ENCODE measurements at places on chromosomes 2 and 18.

GRCh38 chr2:75390169-75390568 is 170.6 kb downstream of the EVA1A start:
- DNase-seq = no peak

DNA sequence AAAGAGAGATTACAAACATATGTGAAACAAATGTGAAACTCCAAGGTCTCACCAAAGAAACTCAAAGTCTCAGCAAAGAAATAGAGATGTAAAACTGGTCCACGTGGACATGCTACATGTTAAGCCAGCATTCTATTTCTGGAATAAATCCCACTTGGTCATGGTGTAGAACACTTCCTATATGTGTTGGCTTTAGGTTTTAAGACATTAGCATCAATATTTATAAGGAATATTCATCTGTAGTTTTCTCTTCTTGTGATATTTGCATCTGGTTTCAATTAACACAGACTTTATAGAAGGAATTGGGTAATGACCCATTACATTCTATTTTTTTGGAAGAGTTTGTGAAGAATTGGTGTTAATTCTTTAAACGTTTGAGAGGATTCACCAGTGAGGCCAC is 133.1 kb downstream of the COPS8 start:
- DNase-seq = no peak

- no peak for DNase-seq
Measured at GRCh38 chr18:78582181-78582709, 397.4 kb upstream of the SALL3 start.

DNA sequence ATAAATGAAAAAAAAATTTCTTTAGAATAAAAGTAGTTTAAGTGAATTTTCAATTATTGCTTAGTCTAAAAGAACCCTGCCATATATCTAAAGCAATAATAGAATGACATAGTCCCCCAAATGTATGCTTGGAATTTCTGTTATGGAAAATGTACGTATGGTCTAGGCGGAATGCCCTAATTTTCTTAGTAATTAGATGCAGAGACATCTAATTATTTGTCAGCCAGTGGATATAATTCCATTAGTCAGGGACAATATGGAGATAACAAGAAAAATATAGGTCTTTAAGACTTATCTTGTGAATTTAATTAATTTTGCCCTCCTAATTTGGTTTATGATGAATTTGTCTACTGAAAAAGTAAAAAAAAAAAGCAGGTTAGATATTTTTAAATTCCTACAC is 460.9 kb upstream of the SOX11 start:
- no peak for DNase-seq

- DNase-seq = no peak
Measured at GRCh38 chr2:42957109-42957860, 164.9 kb upstream of the HAAO start.

- no peak for DNase-seq
Measured at GRCh38 chr2:152352616-152353015, 17.6 kb downstream of the FMNL2 start.

GRCh38 chr18:64244571-64244970 is 95.7 kb upstream of the LINC00305 start:
- no peak for DNase-seq

DNA sequence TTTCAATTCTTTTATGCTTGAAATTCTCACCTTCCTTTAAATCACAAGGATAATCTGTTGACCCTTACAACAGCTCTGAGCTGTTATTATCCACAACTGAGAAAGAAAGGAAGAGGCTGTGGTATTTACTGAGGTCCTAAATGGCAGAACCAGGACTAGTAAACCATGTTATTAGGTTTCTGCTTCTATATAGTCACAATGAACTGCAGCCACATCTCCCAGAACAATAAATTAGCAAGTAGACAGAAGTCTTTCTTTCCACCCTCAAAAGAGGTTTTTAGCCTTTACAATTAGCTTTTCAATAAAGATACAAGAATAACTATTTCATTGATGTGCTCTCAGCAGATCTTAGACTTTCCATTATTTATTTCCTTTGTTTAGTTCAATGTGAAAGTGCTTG is 374.2 kb downstream of the NRXN1 start:
- DNase-seq = no peak

- no peak for DNase-seq
Measured at GRCh38 chr2:134283661-134284060, 29.8 kb downstream of the MGAT5 start.

GRCh38 chr2:18083806-18084205 is 205.3 kb downstream of the KCNS3 start:
- DNase-seq = no peak

- no peak for DNase-seq
Measured at GRCh38 chr18:1252936-1253335, 348.3 kb downstream of the ADCYAP1 start.

DNA sequence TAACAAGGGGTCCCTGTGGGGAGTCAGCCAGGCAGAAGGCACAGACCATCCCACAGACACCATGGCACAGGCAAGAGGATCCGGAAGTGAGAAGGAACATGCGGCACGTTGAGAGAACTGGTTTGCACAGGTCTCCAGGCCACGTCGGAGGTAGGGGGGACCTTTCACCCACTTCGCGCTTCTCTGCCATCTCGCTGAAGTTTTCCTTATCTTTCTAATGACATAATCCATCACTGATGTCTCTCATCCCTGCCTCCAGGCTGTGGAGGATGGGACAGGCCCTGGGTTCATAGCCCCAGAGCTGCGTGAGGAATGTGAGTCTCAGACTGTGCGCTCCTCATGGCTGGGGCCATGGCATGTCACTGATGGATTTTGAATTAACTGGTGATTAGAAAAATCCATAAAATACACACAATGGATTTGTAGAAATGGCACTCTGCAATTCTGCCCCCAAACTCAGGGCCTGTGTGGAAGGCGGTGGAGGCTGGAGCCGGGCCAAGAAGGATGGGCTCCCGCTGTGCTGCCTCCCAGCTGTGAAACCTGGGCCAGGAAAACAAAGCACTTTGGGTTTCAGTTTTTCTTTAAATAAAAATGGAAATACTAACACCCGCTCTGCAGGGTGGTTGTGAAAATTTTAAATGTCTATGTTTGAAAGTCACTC is 113.3 kb upstream of the ALKAL2 start:
- no peak for DNase-seq

DNA sequence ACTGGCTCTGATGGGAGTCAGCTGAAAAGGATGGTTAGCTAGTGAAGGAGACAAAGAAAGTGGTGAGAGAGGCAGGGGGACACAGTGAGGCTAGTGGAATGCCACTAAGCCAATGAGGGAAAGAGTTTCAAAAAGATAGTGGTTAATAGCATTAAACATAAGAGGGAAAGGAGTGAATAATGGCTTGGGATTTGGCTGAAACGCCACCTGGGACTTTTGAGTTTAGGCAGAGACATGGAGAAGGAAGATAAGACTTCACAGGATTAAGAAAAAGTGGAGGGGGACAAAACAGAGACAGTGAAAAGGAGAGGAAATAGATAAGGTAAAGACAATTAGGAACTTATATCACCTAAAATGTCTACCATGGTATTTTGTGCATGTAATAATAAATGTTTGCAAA is 6.9 kb downstream of the CD28 start:
- DNase-seq = no peak

DNA sequence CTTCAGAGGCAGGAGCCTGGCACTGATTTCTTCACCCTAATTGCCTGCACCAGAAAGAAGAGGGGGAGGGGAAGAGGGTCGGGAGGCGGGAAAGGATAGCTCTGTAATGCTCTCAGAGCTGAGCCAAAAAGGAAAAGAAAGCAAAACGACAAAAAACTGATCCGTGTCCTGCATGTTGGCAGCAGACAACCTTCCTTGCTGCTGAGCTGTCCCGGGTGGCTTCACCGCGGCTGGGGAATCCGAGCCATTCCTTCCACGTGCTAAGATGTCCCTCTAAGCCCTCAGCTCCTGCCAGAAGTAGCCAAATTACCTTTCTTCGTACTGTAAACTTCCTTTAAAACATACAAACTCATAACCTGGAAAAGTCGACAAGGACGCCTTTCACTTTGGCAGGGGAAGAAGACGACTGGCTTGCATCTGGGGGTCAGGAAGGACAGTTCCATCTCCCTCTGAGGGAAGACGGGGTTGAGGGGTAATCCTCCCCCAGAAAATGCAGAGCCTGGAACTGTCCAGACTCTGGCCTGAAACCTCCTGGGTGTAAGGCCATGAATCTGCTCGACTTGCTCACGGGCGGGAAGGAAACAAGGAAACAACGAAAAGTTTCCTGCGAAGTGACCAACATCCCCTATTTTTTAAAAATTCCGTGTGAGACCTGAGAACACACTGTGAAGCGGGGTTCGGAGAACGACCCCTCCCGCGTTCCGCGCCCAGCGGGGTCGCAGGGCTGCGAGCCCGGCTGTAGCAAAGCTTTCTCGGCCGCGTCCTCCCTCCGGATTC is 7.7 kb downstream of the OTX1 start:
- DNase-seq = no peak

DNA sequence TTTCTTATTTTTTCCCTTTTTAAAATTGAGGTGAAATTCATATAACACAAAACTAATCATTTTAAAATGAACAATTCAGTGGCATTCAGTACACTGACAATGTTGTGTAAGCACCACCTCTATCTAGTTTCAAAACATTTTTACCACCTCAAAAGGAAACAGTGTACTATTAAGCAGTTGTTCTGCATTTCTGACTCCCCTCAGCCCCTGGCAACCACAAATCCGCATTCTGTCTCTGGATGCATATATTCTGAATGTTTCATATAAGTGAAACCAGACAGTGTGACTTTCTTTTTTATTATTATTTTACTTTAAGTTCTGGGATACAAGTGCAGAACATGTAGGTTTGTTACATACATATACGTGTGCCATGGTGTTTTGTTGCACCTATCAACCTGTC is 19.2 kb upstream of the TANK start:
- DNase-seq = no peak

- no peak for DNase-seq
Measured at GRCh38 chr18:23228102-23229061, 93.1 kb downstream of the CABLES1 start.

DNA sequence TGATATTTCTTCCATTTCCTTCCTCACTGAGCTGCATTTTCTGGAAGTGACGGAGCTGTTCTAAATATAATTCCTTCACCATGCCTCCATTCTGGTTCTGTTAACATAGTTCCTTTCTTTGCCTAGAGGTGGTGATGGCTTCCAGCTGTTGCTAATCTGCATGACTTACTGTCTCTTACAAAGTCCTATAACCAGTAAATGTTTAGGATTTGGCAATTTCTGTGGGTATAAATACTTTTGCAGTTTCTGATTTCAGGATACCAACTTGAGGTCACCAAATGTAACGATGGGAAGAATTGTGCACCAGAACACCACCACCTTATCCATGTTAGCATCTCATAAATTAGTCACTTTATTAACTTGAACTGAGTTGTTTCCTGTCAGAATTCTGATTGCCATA is 101.7 kb upstream of the FN1 start:
- DNase-seq = no peak

- DNase-seq = no peak
Measured at GRCh38 chr2:153536115-153536514, 57.6 kb upstream of the RPRM start.

- no peak for DNase-seq
Measured at GRCh38 chr18:39596221-39596620, 2030.6 kb upstream of the CELF4 start.

GRCh38 chr2:128722489-128722888 is 403.8 kb upstream of the HS6ST1 start:
- DNase-seq = no peak

DNA sequence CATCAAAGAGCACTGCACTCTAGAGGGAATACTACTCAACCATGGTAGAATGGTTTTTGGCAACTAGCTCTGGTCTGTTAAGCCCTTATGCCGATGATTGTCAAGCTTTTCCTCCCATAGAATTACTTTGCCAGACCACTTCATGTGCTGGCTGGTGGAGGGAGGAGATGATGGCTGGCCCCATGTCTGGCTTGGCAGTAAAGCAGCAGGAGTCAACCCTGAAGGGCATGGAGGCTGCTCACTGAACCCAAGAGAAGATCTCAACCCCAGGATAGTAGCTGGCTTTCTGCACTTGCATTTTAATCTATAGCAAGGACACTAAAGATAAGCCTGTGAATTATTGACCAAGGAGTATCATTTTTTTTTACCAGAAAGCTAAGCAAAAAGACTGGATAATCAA is 309.9 kb downstream of the PIEZO2 start:
- no peak for DNase-seq

DNA sequence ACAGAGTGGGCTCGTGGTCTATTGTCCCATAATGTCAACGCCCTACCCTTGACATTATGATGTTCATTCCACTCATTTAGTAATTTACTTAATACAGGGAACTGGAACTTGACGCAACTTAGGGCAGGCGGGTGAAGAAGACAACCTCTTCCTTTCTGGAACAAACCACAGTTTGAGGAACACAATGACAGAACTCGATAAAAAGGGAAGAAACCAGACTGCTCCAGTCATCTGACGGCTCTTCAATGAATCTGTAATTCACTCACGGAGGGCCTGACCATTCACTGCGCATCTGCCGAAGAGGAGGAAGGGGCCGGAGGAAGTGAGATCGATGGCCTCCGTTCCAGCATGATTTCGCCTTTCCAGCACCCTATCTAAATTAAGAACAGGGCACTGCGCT is 83.2 kb downstream of the BCL2 start:
- DNase-seq = no peak

- DNase-seq = no peak
Measured at GRCh38 chr18:73646196-73646595, 501.4 kb downstream of the FBXO15 start.

GRCh38 chr18:78875016-78875777 is 104.4 kb upstream of the SALL3 start:
- no peak for DNase-seq

DNA sequence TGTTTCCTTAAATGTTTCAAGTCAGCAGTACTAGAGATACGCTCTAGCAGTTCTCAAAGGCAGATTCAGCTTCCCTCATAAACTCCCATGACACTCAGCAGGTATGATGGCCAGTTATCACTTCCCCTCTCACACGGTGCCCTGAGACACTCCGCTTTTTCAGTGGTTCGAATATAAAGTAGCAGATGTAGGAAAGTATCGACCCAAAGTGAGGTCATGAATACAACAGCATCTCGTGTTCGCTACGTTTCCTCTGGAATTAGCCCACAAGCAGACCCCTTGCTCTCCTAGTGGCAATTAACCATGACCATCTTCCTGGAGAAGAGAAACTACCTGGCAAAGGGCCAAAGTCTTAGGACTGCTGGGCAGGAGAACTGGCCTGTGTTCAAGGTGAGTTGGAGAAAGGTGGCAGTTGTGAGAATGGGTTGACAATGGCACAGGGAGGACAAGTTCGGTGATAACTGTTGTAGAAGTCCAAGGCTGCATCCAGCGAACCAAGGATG is 9.3 kb upstream of the AGBL5 start:
- no peak for DNase-seq

- no peak for DNase-seq
Measured at GRCh38 chr18:60485201-60485600, 112.6 kb upstream of the MC4R start.

DNA sequence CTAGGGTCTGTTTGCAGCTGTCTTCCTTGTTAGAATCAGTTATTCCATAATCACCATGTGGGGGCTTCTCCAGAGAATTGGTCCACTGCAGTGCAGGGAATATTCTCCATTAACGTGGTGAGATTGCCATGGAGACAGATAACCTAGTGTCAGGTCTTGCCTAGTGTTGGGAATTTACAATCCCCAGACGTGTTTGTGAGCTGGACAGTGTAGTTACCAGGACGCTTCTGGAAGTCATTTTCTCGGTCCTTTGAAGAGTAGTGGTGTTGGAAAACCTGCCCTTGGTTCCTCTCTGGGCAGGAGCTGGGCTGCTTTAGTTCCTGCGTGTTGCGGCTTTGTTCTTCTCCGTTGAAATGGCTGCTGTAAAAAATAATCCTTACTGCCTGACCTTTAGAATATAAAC is 68.8 kb upstream of the LYPD6B start:
- no peak for DNase-seq

- DNase-seq = no peak
Measured at GRCh38 chr18:6604573-6604941, 125.0 kb upstream of the ARHGAP28 start.

All from HTR-8/SVneo (cell line).